ENCODE measurements at places on chromosomes 3 and 15.

DNA sequence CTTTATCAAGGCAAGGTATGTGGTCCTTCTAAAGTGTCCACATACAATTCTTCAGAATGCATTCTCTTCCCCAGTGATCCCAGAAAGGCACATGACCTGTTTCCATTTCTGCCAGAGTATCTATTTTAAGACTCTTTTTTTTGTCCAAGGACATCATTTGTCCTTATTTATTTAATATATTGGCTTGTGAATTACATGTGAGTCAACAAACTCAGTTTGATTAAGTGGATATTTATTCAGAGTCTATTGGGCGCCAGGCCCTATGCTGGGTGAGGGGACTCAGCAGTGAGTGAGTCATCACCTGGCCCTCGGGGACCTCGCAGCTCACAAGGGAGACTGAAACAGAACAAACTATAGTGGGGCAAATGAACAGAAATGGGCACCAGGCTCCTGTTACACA is 136.8 kb downstream of the SNRK start:
- DNase-seq = no peak

GRCh38 chr3:132615881-132616280 is 18.8 kb downstream of the ACKR4 start:
- DNase-seq = no peak

DNA sequence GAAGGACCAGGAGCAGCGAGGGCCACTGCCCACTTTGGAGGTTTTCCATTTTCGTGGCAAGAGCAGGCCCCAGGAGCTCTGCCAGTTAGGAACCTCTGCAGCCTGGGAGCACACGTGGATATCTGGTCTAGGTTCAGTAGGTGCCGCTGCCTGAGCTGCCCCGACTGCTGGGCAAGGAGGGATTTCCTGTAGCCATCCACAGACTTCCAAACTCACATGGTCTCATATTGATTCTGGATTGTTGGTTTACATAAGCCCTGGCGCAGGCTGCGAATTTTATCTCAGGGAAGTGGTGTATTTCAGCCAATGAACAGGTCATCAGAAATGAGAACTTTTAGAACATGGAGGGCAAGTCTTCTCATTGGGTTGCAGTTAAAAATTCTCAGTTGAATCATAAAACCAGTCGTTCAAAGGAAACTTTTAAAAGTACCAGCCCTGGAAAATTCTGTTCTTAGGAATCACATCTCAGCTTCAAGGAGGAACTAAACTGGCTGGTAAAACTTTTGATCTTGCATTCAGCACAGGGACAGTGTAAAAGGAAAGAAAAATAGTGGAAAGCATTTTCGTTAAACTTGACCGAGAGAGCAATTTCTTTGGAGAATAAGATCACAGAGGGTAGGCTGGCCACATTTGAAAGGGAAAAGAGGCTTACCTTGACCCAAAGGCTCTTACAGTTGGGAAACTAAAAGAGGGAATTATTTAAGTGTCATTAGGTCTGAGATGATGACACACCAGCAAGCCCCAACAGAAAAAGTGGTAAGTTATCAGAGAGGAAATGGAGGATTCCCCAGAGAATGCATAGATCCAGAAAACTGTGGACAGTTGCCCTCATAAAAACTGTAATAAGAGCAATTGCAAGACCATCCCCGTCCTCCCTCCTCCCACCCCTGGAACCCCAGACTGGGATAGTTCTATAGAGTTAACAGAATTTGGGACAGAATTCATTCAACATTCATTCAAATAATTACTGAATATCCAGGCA is 6.4 kb upstream of the RTP3 start:
- DNase-seq = no peak

GRCh38 chr3:58728723-58729122 is 62.1 kb upstream of the FAM3D start:
- no peak for DNase-seq

- no peak for DNase-seq
Measured at GRCh38 chr3:188255190-188255589, 101.2 kb downstream of the LPP start.

DNA sequence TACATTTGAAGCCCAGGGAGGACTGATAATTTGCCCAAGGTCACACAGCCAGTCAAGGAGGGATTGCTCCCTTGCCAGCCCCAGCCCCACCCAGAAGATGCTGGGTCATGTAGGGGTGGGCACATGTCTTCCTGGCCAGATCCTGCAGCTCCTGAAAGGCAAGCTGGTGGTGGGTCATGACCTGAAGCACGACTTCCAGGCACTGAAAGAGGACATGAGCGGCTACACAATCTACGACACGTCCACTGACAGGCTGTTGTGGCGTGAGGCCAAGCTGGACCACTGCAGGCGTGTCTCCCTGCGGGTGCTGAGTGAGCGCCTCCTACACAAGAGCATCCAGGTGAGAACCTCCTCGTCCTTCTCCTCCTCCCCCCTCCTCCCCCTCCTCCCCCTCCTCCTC is 13.2 kb downstream of the ISG20 start:
- no peak for DNase-seq

- DNase-seq = no peak
Measured at GRCh38 chr3:115825046-115825445, 201.7 kb downstream of the GAP43 start.
